Small intestine (tissue), 16 donors: ENCODE measurements at places on chromosomes 13 and 19. TPM values are rescaled to one million over a fixed set of nuclear protein-coding genes. Genes with fewer than 3 reads are reported as not detected.

The SPACA4 gene
- polyA plus RNA-seq, result not detected

GRCh38 chr19:34232566-34233481 is 21.5 kb upstream of the GARRE1 start:
- no peak for DNase-seq

DNA sequence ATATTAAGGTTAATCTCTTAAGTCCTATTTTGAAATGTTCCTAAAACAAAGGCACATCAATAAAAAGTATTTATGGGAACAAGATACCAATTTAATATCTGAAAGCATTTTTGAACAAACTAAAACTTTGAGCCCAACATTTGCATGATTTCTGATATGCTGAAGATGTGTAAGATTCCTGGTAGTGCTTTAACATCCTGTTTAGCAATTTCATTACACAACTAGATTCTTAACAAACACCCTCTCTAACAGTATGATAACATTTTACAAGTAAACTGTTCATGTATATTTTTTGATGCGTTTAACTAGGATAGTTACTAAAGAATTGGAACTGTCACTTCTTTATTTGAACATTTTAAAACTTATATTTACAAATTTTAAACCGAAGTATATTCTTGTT is 63.9 kb downstream of the DACH1 start:
- no peak for DNase-seq

- no peak for DNase-seq
Measured at GRCh38 chr19:51010066-51010795, 8.8 kb upstream of the KLK8 start.

The TINCR gene
- polyA plus RNA-seq, result 0.69 TPM
